HT-29 (cell line): ENCODE measurements at places on chromosomes 4 and X. TPM values are rescaled to one million over a fixed set of nuclear protein-coding genes. Genes with fewer than 3 reads are reported as not detected.
A peak's percentile ranks its signal among the peaks of the same experiment; 100 is the strongest.

GRCh38 chr4:75729836-75730235 lies 5.5 kb downstream of the USO1 start:
- DNase-seq: no peak

GRCh38 chr4:188307591-188307990 lies 168.3 kb downstream of the TRIML1 start:
- DNase-seq: no peak

DNA sequence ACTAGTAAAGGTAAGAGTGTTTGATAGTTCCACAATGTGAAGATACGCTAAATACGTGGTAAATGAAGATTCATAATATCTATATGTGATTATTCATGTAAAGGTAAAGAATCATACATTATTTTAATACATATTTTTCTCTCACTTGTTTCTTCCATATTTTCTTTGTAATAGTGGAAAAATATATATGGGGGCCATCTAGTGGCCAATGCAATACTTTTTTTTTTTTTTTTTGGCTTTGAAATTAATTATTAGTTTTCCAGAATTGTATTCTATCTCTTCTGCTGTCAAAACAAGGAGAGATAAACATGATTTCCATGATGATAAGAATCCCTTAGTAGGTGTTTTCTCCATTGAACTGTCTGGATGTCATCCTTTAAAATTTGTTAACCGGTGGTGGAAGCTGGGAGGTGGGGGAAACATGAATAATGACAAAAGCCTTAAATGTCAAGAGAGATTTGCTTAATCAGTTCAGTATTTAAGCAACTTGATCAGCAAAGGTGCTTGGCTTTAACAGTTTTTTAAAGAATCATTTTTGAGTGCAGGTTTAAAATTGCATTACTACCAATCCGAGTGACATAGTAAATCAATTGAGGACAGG lies 508.7 kb upstream of the HTR2C start:
- peak; percentile 11 for DNase-seq

- DNase-seq: no peak
Measured at GRCh38 chr4:26937139-26937538, 76.5 kb downstream of the STIM2 start.

DNA sequence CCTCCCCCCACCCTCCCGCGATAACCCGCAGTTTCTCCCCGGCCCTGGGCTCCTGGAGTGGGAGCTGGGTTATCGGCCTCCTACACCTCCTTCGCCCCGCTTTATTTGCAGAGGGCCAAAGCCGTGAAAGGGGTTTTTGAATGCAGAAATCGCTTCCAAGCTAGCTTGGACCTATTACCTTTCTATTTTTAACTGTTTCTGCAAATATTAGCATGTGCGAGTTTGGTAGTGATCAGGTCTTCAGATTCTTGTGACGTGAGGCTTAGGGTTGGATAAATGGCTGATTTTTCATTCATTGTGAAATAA lies 1.3 kb downstream of the USP9X start:
- DNase-seq: no peak

Gene CYLC1
- total RNA-seq: not detected in 2 replicates

- DNase-seq: peak; percentile 5
Measured at GRCh38 chr4:87391576-87392054, 627 bp upstream of the HSD17B11 start.

Gene CETN2
- 21.9 and 29.2 TPM in 2 replicates for total RNA-seq

Gene ARSJ
- 28.4 and 31.0 TPM in 2 replicates for total RNA-seq

DNA sequence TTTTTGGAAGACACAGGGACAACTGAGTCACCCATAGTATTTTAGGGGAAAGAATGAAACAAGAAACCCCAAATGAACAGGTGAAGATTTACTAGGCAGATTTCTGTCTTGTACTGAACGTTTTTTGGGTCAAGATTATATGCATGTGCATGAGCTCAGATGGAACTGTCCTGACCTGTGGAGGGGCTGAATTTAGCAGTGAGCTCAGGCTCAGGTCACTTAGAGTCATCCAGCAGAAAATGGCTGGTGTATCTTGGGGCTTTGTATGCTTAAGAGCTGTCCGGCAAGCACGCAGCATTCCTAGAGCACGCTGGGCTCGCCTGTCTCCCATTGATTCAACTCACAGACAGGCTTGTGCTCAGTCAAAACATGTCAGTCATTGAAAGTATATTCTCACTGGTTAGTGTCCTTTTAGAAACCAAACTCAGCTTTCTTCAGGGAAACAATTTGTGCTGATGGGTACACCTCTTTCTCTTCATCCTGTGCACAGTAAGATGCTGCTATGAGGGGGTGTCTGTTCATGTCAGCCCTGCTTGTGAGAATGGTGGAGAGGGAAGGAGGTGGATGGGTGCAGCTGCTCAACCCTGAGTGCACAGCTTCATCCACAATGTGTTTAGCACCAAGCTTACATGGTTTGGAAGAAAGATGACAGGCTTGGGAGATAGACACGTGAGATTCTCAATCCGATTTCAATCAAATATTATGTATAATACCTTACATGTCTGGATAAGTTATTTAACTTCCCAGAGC lies 47.5 kb upstream of the PDLIM3 start:
- no peak for DNase-seq

Gene POU4F2
- total RNA-seq: not detected in 2 replicates

GRCh38 chr4:140851032-140851636 lies 94.9 kb upstream of the TBC1D9 start:
- peak; percentile 80 for DNase-seq

Gene VAMP7
- total RNA-seq: 16.7 and 19.6 TPM in 2 replicates

Gene SPANXC
- total RNA-seq: not detected in 2 replicates

DNA sequence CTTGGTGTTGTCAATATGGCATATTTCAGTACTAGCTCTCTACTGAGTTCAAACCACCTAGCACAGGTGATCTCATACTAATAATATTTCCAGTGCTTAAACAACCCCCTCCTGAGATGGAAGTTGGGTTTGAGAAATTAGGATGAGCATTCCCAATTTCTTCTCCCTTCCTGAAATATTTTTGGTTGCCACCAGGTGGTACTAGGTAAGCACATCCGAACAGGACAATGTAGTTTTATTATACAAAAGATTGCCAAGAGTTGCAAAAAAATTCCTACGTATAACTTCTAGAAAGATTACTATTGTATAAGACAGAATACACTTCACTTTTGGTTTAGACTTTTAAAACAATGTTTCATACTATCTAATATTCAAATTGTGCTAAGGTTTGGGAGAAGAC lies 484.5 kb downstream of the PACRGL start:
- no peak for DNase-seq

GRCh38 chr4:42736527-42737195 lies 79.8 kb upstream of the ATP8A1 start:
- no peak for DNase-seq

DNA sequence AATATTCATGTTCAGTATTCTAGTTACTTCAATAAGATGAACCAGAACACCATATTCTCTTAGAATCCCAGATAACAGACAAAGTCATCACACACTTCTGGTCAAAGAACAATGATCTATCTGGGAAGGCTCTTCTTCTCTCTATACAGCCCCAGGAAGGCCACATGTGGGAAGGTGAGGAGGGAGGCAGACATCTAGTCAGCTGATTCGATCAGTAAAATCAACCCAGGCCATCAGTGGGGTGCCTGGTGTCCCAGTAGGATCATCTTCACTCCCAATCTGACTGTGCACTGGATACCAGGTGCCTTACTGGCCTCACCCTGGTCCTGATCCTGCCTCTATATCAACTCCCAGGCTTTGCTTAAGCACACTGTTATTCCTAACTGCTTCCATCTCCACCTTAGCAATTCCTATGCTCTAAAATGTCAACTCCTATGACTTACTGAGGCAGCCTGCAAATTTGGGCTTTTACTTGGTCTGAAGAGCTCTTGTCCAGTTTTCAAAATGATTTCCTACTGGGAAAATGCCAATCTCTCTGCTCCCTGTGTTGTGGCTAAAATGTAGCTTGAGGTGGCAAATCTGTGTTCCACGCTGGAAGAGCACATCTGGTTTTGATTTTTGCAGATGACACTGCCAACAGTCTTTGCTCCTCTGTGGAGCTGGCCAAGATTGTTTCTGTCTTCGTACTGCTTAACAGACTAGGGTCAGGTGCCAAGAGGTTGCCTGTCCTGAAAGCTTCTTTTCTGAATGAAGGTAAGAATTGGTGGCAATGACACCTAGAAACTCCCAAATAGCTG lies 128.7 kb downstream of the MGST2 start:
- DNase-seq: no peak

- DNase-seq: no peak
Measured at GRCh38 chr4:100823066-100823992, 305.5 kb upstream of the EMCN start.

DNA sequence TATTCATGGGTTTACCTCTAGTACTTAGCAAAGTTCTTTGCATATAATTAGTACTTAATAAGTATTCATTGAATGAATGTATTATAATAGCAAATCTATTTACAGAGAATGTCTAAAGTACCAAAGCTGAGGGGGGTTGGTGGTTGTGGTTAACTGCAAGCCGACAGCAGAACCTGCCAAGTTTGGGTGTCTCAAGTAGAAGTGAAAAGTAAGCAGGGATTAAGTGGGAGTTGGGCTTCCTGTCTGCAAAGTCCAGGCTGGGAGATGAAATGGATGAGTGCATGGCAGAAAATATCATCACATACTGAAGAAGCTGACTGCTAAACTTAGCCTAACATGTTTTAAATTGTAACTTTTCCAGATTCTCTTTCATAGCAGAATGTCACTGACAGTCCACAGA lies 169.6 kb downstream of the CAMK2D start:
- no peak for DNase-seq

Gene SLITRK4
- not detected in 2 replicates for total RNA-seq

Gene CMC4
- 5.3 and 11.0 TPM in 2 replicates for total RNA-seq

DNA sequence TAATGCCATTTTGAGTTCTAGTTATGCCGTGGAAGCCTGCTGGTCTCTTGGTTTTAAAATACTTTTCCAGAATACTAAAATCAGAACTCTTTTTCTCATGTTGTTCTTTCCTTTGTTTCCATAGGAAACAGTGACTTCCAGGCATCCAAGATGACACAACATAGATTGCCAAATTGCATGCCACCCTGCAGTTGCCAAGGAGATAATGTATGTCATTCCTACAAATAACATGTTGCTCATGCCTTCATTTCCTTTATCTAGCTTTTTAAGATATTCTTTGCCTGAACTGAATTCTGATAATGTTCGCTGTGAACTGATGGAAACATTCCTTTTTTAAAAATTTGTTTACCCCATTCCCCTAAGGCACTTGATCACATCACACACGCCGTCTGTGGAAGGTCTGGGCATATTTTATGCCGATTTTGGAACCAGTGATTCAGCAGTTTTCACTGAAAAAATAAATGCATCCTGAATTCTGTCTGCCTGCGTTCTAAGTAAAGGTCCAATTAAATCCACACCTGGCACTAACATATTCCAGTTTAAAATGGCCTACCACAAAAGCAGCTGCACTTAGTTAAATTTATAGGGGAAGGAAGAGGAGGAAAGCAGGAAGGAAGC lies 38.0 kb upstream of the COX7B2 start:
- DNase-seq: no peak

- DNase-seq: no peak
Measured at GRCh38 chr4:141309874-141310273, 89.2 kb downstream of the ZNF330 start.

Gene FRMPD4
- total RNA-seq: not detected in 2 replicates

DNA sequence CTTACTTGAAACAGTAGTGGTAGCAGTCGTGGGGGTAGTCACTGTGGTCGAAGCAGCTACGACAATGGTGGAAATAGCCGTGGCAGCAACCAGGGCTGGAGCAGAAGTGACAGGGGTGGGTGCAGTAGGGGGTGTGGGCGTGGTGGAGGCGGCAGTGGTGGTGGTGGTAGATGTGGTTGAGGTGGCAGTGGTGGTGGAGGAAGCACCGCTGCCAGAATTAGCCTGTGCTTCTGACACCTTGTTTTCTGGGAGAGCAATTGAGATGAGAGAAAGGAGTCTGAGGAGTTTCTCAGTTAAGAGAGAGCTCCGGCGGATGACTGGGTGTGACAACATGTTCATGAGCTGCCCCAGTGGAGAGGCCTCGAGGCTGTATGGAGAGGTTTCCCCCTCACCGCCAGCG lies 113.5 kb upstream of the HSD17B10 start:
- DNase-seq: no peak

Gene HMGN5
- total RNA-seq: 0.08 and 0.76 TPM in 2 replicates
